LNCaP clone FGC (cell line): ENCODE measurements at places on chromosomes 2 and 18.

GRCh38 chr18:25734336-25734735 lies 356.1 kb downstream of the SS18 start:
- DNase-seq: no peak

DNA sequence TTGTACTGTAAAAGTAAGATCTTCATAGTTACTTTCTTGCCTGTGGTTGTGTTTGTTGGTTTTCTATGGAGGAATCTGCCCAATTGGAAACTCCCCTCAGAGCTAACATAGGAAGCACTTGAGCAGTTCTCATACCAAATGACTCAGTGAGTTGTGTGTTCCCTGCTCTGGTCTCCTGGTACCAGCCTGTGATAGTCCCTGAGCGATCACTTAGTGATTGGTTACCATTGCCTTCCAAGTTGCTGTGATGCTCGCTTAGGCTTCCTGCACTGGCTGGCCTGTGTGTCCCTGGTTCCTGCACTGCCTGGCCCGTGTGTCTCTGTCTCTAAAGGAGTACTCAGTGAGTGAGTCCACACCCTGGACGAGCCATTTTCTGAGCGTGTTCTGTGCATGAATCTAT lies 133.0 kb downstream of the MAP4K4 start:
- no peak for DNase-seq

- DNase-seq: no peak
These were observed 310.1 kb downstream of the EXOC6B start for GRCh38 chr2:72515696-72516095.

DNA sequence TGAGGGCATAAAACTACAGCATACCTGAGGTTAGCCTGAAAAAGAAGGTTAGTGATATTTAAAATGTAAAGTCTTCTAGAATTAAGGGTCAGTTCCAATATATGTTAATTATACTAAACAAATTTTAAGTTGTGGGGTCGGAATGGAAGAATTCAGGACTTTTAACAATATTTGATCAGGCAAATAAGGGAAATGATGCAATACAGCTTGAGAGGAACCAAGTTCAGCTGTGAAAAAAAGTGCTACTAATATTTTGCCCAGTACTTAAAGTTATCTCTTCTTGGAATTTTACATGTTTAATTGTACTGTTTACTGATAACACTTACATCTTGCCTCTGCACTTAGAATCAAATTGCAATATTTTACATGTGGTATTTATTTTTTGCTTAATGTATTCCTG lies 345.5 kb upstream of the CWC22 start:
- DNase-seq: no peak

DNA sequence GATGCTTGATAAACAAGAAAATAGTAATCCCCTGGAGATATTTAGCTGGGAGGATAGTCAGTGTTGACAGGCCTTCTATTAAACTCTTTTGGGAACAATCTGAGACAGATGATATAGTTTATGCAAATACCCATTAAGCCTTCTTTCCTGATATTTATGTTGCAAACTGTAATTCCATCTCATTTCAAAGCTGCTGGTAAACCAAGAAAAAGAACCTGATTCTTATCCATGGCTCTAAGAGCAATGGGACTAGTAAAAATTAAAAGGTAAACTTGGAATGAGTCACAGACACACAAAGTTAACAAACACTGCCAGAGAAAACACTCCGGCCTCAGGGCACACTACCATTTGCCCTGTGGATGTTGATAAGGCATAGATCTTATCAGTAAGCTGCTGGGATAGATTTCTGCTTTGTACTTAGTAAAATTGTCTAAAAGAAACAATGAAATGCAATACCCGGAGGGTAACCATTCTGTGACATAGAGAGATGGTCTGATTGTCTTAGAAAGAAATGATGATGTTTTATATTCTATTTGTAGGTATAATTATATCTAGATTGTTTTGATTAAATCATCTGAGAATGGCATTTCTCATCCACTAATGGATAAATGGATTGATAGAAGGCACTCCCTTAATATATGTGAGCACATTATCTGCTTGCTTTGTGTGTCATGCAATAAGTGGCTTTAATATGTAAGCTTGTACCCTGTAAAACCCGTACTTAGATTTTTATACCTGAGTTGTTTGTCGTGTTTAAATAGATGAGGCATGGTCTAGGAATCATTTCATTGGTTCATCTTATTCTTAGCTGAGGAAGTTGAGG lies 13.2 kb downstream of the GALR1 start:
- peak; percentile 99 for DNase-seq
